ENCODE measurements at places on chromosomes 3 and 15. TPM values are rescaled to one million over a fixed set of nuclear protein-coding genes. Genes with fewer than 3 reads are reported as not detected.

Gene GPR149
- total RNA-seq = not detected

Gene CSTA
- total RNA-seq = 9.2 TPM

Gene TUSC7
- not detected for total RNA-seq

Gene TMEM207
- not detected for total RNA-seq

GRCh38 chr3:150761831-150762661 is 923 bp downstream of the SIAH2 start:
- no peak for ATAC-seq

- ATAC-seq = no peak
Measured at GRCh38 chr3:27085829-27086730, 283.1 kb downstream of the NEK10 start.

- ATAC-seq = no peak
Measured at GRCh38 chr3:9041626-9042025, 78.4 kb upstream of the RAD18 start.

GRCh38 chr3:64084640-64085039 is 61.3 kb upstream of the PSMD6 start:
- ATAC-seq = no peak

DNA sequence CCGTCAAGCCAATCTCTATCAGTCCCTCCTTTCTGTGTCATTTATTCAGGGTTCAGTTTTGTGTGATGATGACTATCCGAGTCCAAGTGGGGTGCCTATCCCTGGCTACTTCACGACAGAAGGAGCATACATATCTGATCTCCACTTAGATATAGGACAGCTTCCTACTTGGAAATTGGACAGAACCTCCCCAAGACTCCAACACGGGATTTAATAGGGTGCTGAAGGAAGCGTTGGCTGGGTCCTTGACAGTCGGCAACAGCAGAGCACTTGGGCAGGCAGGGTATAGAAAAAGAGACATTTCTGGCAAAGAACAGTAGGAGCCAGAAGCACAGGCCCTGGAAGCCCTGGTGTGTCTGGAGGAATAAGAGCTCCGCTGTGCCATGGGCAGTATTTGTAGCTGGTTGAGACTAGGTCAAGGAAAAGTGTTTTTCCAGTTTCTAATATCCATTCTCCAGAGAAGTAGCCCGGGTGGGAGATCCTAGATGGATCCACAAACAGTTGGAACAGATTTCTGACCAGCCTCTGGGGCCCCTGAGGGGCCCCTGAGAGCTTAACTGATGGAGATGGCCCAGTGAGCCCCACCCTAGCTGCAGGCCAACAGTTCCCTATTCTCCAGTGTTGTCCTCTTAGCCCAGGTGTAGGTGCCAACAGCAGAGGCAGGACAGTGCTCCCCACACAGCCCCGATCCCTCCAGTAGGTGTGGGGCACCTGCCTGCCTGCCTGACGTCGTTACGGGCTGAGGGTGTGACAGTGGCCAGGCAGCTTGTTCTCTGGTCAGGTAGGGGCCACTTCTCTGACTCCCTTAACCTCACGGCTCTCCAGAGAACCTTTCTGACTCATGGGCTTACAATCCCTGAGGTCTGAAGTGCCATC is 130.8 kb downstream of the CHCHD6 start:
- ATAC-seq = no peak

- ATAC-seq = no peak
Measured at GRCh38 chr15:100890850-100891249, 11.2 kb downstream of the ALDH1A3 start.
